ENCODE measurements at places on chromosomes 11 and 22.
A peak's percentile ranks its signal among the peaks of the same experiment; 100 is the strongest.

GRCh38 chr11:7591987-7592386, 78.2 kb downstream of the PPFIBP2 start:
- H3K27ac ChIP-seq: no peak overlapping the region
- no peak overlapping the region for H3K4me3 ChIP-seq
- H3K36me3 ChIP-seq: no peaks in the 10 kb centered on the region
- no peak for DNase-seq
- peaks cover 7% of the 10 kb centered on the region for H3K4me1 ChIP-seq

GRCh38 chr11:70727899-70728620, 329.7 kb downstream of the CTTN start:
- no peak overlapping the region for H3K4me3 ChIP-seq
- DNase-seq: peak; percentile 26
- no peaks in the 10 kb centered on the region for H3K36me3 ChIP-seq

- no peaks in the 10 kb centered on the region for H3K36me3 ChIP-seq
- no peak overlapping the region for H3K4me3 ChIP-seq
- no peak for DNase-seq
- no peak overlapping the region for H3K27ac ChIP-seq
- H3K27me3 ChIP-seq: no peaks in the 10 kb centered on the region
These were observed 11.6 kb upstream of the GNAZ start for GRCh38 chr22:23058481-23059283.

- no peak for DNase-seq
- peaks cover 9% of the 10 kb centered on the region for H3K27me3 ChIP-seq
- no peaks in the 10 kb centered on the region for H3K4me1 ChIP-seq
- H3K27ac ChIP-seq: no peak overlapping the region
- H3K4me3 ChIP-seq: no peak overlapping the region
These were observed 521.9 kb downstream of the INSC start for GRCh38 chr11:15636521-15637089.

- H3K36me3 ChIP-seq: no peaks in the 10 kb centered on the region
- no peak overlapping the region for H3K27ac ChIP-seq
- H3K27me3 ChIP-seq: no peaks in the 10 kb centered on the region
- no peak for DNase-seq
- no peaks in the 10 kb centered on the region for H3K4me1 ChIP-seq
These were observed 370.6 kb downstream of the CADM1 start for GRCh38 chr11:115133475-115134209.

DNA sequence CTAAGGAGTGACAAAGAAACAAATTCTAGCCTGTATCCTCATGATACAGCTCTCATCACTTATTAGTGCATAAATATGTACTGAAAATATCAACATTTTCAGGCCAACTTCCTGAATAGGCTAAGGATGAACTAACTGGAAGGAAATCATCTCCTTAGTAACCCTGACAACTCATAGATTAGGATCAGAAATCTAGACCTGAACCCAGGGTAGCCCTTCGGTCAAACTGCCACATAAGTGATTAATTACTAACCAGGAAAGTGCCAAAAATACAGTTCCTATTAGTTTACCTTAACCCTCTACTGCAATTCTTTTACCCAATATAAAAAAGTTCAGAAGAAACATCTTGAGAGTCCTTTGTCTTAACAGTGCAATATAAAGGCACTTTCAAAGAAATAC, 40.0 kb downstream of the AMBRA1 start:
- H3K4me3 ChIP-seq: no peak overlapping the region
- peaks cover 38% of the 10 kb centered on the region for H3K4me1 ChIP-seq
- DNase-seq: no peak
- H3K27me3 ChIP-seq: no peaks in the 10 kb centered on the region
- peak overlapping the region; percentile 86 for H3K27ac ChIP-seq

GRCh38 chr11:119504371-119504770, 81.4 kb upstream of the THY1 start:
- peaks cover 16% of the 10 kb centered on the region for H3K27me3 ChIP-seq
- no peak overlapping the region for H3K27ac ChIP-seq
- H3K4me3 ChIP-seq: no peak overlapping the region
- H3K4me1 ChIP-seq: peaks cover 2% of the 10 kb centered on the region
- no peak for DNase-seq
- no peaks in the 10 kb centered on the region for H3K36me3 ChIP-seq

DNA sequence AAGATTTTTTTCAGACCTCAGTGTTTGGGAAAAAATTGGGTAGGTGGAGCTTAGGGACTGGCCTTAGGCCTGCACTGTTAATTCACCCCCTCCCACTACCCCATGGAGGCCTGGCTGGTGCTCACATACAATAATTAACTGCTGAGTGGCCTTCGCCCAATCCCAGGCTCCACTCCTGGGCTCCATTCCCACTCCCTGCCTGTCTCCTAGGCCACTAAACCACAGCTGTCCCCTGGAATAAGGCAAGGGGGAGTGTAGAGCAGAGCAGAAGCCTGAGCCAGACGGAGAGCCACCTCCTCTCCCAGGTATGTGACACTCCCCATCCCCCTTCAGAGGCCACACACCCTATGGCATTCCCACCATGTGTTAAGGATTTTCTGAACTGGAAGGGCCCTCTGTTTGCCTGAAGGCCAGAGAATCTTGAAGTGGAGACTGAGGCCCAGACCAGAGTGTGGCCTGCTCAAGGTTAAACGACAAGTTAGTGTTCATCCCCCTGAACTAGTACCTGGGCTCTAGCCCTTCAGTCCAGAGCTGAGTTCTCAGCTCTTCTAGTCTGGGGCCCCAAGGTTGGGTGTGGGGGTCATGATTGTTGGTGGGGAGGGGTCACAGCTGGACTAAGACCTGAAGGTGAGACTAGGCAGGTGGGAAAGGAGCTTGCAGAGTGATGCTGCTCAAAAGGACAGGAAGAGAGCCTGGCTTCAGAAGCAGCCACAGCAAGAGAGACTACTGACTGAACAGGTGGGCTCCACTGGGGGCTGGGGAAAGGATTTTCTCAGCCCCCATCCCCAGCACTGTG, 2.3 kb upstream of the FOLR1 start:
- no peak for DNase-seq
- no peaks in the 10 kb centered on the region for H3K36me3 ChIP-seq
- H3K27me3 ChIP-seq: no peaks in the 10 kb centered on the region
- no peak overlapping the region for H3K4me3 ChIP-seq

DNA sequence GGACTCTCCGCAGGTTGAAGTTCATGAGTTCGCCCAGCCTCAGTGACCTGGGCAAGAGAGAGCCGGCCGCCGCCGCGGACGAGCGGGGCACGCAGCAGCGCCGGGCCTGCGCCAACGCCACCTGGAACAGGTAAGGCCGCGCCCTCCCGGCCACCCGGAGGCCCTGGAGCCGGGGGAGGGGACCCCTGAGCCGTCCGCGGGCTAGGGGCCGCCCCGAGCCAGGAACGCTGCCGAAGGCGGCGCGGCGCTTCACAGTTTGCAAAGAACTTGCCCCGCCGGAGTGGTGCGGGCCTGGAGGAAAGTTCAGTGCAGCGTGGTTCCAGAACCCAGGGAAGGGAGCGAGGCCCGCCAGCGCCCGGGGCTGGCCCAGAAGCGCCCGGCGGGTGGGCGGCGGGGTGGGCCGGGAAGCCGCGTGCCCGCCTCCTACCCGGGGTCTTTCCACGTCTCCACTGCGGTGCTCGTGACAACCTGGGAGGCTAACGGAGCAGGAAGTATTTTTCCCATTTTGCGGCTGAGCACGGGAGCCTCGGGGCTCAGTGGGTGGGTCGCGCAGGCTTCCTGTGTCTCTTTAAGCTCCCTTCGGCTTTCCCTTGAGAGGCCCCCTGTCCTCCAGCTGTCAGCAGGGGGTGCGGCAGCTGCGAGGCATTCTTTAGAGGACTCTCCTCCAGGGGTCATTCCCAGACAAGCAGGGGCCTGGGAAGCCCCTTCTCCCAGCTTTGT, 635 bp downstream of the PRR5 start:
- no peaks in the 10 kb centered on the region for H3K36me3 ChIP-seq
- DNase-seq: peak; percentile 89
- peak overlapping the region; percentile 79 for H3K4me3 ChIP-seq
- H3K27me3 ChIP-seq: no peaks in the 10 kb centered on the region
- H3K27ac ChIP-seq: peak overlapping the region; percentile 28

All from osteoblast (primary cell).